ENCODE measurements at places on chromosomes 1 and 21.

DNA sequence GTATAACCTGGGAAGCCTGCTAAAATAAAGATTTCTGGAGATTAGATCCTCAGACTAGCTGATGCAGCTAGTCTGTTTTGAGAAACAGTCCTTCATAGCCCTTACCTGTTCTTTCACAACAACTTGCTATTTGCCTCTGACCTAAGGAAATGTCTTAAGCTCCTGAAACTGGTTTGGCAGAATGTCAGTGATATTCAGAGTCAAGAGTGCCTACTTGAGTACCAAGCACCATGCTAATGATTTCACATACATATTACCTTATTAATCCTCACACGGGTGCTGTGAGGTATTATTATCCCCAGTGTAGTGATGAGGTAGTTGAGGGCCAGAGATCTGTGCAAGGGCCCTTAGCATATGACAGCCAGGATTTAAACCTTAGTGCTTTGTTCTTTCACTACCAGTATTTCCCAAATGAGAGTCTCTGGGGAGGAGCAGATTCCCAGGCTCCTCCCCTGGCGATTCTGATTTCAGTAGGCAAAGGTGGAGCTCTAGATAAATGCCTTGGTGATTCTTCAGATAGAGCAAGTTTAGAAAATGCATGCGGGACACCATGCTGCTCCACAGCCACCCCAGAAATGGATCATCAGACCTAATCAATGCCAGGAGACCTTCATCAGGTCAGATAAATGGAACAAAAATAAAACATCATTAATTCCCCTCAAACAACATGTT, 47.4 kb upstream of the WNT2B start:
- no peak for DNase-seq

DNA sequence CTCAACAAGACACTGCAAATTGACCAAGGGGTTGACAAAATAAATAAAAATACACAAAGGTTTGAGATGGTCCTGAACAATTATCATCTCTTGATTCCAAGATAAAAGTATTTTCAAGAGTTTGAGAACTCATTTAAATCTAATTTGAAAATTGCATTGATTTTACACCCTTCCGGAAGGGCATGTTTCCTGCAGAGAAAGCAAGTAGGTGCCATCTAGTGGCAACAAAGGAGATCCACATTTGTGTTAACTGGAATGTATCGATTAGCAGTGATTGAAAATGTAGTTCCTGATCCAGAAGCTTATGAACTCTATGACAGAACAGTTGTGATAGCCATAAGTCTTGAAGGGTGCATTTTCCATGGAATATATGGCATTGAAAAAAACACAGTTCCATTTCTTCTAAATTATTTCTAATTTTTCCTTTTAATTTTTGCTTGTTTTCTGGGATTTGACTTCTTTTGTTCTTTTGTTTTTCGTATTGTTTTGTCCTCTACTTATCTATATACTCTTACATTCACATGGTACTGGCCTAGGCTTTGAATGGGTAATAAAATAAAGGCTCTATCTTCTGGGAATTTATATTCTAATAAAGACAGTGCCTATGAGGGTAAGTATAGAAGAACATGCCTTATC, 143.7 kb downstream of the DNM3 start:
- DNase-seq, result no peak

DNA sequence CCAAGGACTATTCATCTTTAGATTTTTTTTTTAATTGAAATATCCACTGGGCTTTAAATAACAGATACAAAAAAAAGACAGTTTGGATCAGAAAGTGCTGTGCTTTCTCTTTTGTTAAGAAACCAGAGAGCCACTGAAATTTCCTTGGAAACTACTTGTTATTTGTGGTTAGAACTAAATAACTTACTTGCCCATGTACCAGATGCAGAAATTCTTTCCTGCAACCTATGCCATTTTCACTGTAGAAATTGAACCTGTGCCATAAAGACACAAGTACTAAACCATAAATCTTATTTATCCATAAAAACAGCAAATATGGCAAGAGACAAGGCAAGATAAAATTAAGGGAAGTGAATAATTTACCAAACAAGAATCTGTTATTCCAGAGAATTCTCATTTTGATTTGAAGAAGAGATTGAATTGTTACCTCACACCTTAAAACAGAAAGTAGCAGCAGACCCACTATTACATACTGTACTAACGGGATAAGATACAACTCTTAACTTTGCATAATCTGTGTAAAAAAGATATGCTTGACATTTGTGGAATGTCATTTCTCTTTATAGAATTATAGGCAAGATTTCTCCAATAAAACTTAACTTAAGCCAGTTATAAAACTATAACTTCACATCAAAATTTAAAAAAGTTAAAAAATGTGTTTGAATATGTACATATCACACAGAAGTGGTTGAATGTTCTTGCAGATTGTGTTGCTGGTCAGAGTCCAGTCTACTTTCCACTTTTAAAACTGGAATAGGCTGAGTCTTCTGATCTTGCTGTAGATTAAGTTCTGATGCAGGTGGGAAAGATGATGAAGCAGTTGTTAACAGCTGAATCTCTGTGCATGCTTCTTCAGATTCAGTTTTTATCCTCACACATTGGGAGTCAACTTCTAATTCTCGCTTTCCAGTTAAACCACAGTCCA, 6.3 kb upstream of the PHTF1 start:
- no peak for DNase-seq

DNA sequence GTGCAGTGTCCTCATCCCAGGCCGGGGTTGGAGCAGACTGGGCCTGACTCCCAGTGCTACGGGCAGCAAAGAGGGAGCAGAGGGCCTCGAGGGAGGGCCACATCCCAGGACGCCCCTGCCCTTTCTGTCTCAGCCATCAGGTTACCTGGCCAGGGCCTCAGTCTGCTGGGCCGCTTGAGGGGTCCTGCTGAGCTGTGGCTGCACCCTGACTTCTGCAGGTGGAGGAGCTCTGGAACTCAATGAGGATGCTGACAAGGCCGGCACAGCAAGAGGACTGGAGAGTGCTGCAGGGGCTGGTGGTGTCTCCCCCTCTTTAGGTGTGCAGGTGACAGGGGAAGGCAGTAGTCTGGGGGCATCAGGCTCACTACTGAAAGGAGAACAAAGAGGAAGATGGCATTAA, 3.3 kb downstream of the ZNF692 start:
- DNase-seq, result no peak

DNA sequence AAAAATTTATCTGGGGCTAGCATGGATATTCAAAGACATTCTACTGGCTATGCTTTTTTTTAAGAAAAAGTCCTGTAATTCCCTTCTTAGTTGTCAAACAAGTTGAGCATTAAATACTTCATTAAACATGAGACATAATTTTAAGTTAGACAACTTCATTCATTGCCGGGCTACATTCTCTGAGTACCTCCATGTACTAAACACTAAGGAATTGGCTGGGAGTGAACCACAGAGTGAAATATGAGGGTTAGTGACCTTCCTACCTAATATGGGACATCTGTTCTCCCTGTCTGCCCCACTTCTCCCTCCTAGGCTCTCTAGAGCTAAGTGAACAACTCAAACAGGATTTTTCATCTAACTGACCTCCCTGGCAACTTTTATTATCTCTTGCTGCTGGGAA, 370.4 kb downstream of the VAV3 start:
- no peak for DNase-seq

GRCh38 chr21:40271164-40271563, 403.9 kb downstream of the PCP4 start:
- no peak for DNase-seq

- DNase-seq, result no peak
These were observed 2.1 kb upstream of the B4GALT2 start for GRCh38 chr1:43976890-43977289.

DNA sequence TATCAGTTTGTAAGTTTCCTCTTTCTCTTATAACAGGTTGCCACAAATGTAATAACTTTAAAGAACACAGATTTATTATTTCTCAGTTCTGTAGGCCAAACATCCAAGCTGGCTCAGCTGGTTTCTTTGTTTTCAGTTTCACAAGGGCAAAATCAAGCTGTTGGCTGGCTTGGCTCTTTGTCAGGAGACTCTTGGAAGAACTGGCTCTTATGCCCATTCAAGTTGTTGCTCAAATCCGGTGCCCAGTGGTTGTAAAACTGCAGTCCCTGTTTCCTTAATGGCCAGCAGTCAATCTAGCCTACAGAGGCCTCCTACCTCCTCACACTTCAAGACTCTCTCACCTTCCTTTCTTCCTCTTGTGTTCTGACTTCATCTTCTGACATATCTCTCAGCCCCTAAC, 1171.0 kb downstream of the MRPL39 start:
- no peak for DNase-seq

GRCh38 chr1:210233216-210233494, 559 bp downstream of the SERTAD4 start:
- no peak for DNase-seq

GRCh38 chr1:49841767-49842166, 182.0 kb downstream of the AGBL4 start:
- no peak for DNase-seq

DNA sequence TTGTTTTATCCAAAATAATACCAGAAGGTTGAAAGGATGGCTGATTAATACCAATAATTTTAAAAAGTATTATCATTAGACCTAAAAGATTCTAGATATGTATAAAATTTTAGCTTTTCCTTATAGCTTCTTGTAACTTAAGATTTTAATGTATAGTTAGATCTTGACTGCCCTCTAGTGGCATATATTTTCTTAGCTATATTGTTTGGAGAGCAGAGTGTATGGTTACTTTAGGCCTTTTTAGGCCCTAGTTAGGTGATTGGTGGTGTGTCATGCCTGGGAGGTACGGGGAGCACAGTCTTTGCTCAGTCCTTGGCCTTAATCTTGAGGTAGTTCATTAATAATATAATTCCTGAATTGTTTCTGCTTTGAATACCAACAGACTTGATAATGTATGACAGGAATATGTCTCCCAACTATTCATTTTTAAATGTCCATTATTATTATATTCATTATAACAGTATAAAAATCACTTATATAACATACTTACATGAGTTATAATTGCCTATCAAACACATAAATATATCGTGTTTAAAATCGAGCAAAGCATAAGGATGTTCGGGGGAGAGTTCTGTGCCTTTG, 328.4 kb downstream of the ZP4 start:
- no peak for DNase-seq

- DNase-seq, result no peak
These were observed 95.5 kb downstream of the TRIM11 start for GRCh38 chr1:228311091-228311490.

DNA sequence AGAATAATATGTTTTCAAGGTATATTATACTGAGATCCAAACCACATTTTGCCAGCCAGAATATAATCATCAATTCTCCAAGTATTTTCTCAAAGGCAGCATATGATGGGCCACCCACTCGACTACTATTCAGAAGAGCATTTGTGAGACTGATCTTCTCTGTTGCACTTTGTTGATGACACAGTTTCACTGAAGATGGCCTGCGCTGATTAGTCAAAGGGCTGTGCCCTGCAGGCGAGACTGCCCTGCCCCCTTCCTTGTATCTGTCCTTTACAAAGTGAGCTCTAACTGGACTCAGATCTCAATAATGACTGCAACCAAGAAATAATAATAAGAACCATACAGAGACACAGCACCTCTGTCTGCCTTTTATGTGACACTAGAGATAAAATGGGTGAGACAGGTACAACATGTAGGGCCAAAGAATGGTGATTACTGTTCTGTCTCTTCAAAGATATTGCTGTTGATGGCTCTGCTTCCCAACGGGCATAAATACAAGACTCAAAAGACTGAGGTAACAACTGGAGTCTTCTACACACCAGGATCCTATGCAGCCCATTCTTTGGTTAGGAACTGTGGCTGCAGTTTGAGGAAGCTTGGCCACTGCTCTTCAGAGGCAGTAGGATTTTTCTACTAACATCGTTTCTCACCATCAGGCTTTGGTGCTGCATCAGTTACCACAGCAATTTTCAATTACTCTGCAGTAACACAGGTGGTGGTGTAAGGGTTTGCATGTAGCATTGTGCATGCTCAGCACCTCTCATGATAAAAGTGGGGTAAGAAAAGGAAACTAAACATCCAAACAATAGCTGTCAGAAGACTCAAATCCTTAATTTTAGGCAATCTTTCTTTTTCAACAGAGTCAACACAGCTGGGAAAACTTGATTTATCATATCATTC, 481.1 kb downstream of the PTBP2 start:
- no peak for DNase-seq

GRCh38 chr1:56188221-56188620, 391.1 kb downstream of the PLPP3 start:
- DNase-seq, result no peak

- DNase-seq, result no peak
These were observed 39.6 kb downstream of the MORN1 start for GRCh38 chr1:2351723-2352122.
